ENCODE measurements at places on chromosomes 13 and 19.

GRCh38 chr19:44927746-44928145 is 13.3 kb downstream of the APOC1 start:
- no peak for DNase-seq

GRCh38 chr13:98415326-98416070 is 161.4 kb downstream of the STK24 start:
- no peak for DNase-seq

DNA sequence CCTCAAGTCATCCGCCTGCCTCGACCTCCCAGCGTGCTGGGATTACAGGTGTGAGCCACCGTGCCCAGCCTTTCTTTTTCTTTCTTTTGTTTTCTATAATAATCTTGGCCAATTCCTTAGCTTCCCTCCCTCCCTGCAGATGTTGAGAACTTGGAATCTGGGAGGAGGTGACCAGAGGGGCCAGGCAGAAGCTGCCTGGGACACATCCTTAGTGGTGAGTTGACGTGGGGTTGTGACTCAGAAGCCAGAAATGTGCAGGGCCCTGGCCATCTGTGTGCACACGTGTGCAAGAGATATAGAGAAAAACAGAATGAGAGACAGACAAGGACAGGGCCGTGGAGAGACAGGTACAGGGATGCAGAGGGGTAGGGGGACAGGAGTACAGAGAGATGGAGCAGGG is 154.3 kb downstream of the SIPA1L3 start:
- DNase-seq: no peak

- DNase-seq: no peak
Observed at GRCh38 chr19:43479226-43479625, 13.8 kb upstream of the LYPD3 start.

DNA sequence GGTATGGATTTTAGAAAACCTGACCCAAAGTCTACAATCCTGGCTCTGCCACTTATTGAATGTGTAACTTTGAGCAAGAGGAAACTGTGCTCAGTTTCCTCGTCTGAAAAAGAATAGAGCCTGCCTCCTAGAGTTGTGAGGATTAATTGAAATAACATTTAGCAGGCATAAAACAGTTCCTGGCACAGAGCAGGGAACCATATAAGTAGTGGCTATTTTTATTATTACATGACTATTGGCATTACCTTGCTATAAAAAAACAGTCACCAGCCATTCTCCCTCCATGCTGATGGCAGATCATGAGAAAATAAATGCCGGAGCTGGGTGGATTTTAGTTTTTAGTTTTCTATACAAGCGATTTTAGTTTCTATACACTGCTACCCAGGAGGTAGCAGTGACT is 5.8 kb downstream of the DOCK9 start:
- DNase-seq: no peak

GRCh38 chr13:99829593-99830239 is 141.9 kb downstream of the ZIC5 start:
- no peak for DNase-seq

GRCh38 chr13:21812192-21812626 is 141.3 kb downstream of the FGF9 start:
- no peak for DNase-seq

GRCh38 chr13:74274916-74275315 is 140.7 kb upstream of the KLF12 start:
- no peak for DNase-seq

DNA sequence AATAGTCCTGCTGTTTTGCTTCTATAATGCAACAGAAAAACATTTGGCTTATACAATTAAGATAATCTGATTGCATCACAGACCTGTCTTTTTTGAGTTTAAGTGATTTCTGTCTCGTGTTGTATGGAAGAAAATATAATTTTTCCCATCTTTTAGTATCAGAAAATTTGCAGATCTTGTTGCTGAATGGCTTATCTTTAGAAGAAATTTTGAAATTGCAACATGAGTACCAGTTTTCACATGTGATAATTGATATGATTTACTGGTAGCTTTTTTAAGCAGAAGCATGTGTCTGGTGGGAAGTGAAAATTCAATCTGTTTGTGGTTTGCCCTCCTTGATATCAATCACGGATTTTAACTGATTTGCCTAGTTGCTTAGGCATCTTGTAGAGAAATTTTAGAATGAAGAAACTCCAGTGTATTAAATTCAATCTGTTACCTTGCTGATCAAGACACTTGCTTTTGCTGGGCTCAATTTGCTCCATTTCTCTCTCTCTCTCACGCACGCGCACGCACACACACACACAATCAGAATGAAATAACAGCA is 89.8 kb upstream of the MYCBP2 start:
- DNase-seq: no peak

DNA sequence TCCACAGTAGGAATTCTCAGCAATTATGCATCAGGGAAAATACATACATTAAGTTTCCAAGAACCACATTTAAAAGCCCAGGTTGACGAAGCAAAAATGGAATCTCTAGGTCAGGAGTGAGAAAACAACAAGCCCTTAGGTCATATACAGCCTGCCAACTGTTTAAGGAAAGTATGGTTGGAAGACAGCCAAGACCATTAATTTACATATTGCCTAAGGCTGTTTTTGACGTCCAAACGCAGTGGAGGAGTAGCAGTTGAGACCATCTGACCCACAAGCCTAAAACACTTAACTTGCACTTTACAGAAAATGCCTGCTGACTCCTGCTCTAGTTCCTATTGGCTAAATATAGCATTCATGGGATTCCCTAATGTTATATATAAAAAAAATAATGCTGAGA is 299.0 kb downstream of the ITGBL1 start:
- DNase-seq: no peak

DNA sequence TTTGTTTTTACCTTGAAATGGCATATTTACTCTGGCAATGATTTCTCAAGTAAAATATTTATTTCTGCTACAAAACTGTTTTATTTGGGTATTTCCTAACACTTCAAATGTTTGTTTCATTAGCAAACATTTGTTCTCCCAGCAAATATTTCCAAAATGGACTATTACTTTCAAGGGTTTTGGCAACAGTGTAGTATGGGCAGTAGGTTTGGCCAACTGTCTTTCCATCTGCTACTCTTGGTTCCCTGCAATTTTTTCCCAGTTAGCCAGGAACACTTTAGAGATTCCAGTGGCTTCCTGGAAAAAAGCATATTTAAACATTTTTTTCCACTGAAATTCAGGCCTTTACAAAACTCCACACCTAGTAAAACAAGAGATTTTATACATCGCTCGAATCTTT is 466.6 kb downstream of the SLITRK6 start:
- no peak for DNase-seq

GRCh38 chr13:24005755-24006281 is 108.5 kb upstream of the C1QTNF9B start:
- DNase-seq: no peak

GRCh38 chr13:54658771-54659170 is 1630.2 kb downstream of the OLFM4 start:
- no peak for DNase-seq

GRCh38 chr19:7928334-7928706 is 2.4 kb upstream of the CTXN1 start:
- no peak for DNase-seq

DNA sequence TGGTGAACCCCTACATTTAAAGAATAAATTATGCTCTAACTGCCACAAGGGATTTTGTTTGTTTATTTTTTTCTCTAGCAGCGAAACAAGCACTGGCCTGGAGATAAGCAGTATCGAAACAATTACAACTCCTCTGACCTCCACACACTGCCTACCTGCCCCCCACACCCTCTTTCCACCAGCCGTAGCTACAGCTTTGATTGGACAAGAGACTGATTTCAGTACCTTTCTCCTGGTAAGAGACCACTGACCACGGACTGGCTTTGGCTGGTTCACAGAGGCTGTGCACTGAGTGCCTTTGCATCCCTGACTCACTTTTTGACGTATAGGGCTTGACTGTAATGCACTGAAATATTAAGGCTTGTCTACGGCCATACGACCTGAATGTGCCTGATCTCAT is 7.4 kb upstream of the ZDHHC20 start:
- no peak for DNase-seq

- DNase-seq: no peak
Observed at GRCh38 chr13:21967871-21968270, 297.0 kb downstream of the FGF9 start.

DNA sequence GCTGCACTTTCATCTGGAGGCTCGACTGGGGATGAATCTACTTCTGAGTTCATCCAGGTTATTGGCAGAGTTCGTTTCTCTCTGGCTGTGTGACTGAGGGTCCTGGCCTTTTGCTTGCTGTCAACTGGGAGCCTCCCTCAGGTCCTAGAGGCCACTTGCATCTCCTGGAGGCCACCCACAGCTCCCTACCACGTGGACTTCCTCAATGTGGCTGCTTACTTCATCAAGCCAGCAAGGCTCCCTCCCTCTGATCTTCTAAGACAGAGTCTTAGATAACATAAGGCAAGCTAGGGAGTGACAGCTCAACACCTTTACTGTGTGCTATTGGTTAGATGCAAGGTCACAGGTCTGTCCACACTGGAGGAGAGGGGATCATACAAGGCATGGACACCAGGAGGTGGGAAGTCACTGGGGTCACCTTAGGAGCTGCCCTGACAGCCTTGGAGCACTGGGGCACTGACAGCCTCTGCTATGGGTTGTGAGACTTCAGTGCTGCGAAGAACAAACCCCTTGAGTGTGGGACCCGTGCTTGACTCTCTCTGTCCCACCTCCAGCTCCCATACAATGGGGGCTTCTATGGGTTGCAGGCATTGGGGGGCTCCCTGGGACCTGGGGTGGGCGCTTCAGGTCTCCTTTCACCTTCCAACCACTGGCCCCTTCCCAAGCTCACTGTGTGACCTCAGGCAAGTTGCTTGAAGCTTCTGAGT is 5.3 kb downstream of the FAM187B start:
- DNase-seq: no peak

DNA sequence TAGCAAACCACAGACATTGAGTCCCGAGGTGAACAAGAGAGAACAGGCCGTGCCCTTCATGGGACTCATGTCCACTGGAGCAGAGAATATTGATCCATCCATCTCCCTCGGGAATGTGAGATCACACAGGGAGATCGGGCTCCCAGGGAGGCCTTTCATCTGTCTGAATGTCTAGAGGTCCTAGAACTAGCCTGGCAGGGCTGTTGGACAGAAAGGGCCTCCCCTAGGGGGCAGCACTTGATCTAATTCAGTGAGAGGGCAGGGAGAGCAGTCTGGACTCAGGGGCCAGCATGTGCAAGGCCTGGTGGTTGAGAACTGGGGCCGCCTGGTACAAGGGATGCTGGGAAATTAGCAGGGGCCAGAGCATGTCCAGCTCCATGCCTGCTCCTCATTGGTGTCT is 4.3 kb downstream of the RUVBL2 start:
- peak; percentile 15 for DNase-seq

DNA sequence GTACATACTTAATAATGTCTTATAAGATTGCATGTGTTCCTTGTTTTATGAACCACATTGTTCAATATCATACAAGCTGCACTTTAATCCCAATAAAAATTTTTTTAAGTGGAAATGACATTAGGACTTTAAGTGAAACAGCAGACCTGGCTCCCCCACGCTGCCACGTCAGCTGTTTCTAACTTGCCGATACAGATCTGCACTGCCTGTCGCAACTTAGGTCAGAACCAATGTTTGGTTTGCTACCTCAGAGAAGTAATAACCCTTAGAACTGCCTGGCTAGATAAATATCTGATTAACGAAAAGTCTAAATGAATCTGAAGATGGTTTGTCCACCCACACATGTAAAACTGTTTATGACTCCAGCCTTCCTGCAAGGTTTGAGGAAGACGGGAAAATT is 327.5 kb upstream of the DACH1 start:
- no peak for DNase-seq

DNA sequence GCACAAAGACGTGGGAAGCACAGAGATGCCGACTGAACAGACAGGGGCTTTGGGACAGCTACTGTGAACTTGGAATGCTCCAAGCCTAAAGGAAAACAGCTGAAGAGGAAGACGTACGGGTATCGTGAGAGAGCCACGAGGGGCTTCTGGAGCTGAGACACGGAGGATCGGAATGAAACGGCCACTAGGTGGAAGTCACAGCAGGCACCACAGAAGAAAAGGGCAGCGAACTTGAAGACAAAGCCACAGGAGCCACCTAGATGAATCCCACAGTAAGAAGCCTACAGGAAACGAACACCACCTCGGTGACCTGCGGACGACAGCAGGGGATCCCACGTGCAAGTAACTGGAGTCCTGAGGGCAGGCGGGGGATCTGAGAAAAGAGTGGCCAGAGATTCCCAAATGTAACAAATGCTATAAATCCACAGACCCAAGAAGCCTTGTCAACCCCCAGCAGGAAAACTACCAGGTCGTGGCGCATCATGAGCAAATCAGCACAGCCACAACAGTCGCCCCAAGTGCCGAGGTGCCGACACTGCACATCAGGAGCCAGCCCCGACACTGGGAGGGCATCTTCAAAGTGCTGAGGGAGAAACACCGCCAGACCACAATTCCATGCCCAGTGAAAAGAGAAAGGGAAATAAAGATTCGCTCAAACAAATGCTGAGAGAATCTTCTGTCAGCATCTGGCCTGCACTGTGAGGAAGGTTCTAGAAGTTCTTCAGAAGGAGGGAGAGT is 39.3 kb upstream of the ISYNA1 start:
- DNase-seq: no peak

DNA sequence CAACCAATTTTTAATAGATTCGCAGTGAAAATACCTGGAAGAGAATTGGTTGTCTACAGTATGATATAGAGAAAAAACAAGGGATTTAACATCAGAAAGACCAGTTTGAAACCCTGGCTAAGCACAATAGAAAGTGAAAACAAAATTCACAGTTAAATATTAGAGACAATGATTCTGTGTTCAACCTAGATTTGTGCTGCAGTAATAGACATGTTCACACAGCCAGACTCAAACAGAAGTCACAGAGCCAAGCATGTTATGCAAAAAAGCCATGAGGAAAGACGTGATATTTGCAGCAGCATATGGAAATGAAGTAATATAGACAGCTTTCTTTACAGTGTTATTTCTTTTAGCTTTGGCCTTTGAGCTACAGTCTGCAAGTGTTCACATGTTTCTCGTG is 48.1 kb downstream of the SCEL start:
- no peak for DNase-seq

DNA sequence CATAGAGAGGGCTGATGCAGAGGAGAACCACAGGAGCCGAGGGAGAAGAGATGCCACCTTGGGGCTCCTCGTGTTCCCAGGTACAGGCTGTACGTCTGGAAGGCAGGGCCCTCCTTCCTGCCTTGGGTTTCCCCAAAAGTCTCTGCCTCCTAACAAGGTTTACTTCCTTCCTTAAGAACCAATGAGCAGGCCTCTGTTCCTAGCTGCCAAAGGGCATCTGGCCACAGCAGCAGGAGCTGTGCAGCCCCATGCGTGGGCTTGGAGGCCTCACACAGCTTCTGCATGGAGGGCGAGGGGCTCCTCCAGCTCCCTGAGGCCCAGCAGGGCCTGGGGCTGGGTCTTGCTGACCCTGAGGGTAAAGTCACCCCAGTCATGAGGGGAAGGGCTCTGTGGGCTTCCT is 40.6 kb upstream of the TSHZ3 start:
- DNase-seq: no peak
